ENCODE measurements at places on chromosomes 6 and 20. TPM values are rescaled to one million over a fixed set of nuclear protein-coding genes. Genes with fewer than 3 reads are reported as not detected.

DNA sequence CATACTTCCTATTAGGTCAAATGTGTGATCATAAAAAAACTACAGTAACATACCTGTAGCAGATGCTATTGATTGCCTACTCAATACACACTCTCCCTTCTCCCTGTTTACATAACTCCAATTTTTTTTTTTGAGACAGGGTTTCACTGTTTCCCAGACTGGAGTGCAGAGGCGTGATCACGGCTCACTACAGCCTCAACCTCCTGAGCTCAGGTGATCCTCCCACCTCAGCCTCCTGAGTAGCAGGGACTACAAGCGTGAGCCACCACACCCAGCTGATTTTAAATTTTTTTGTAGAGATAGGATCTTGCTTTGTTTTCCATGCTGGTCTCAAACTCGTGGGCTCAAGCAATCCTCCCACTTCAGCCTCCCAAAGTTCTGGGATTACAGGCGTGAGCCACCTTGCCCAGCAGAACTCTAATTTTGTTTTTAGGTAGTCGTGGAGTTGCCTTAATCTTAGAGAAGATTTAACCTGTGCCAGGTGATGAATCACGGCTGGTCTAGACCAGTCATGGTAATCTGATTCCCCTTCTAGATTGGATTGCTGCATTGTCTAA, 14.0 kb upstream of the KIF3B start:
- DNase-seq = no peak

DNA sequence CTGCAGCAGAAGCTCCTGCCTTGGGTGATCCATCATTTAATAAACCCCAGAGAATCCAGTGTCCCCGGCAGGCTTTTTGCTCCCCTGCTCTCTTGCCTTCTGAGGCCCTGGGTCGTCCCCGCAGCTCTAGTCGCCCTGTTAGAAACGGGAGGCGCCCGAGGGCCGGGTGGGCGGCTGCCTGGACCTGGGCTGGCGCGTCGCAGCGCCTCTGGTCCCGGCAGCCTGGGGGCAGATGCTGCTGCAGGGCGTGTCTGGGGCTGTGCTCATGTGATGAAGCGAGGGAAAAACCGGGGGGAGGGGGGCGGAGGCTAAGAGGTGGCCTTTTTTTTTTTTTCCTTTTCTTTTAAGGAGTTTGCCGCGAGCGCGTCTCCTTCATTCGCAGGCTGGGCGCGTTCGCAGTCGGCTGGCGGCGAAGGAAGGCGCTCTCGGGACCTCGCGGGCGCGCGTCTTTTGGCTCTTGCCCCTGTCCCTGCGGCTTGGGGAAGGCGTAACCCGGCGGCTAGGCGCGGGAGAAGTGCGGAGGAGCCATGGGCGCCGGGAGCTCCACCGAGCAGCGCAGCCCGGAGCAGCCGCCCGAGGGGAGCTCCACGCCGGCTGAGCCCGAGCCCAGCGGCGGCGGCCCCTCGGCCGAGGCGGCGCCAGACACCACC, 394 bp downstream of the AKAP12 start:
- peak; percentile 92 for DNase-seq

- no peak for DNase-seq
Observed at GRCh38 chr6:91540902-91541301, 954.0 kb upstream of the MAP3K7 start.

DNA sequence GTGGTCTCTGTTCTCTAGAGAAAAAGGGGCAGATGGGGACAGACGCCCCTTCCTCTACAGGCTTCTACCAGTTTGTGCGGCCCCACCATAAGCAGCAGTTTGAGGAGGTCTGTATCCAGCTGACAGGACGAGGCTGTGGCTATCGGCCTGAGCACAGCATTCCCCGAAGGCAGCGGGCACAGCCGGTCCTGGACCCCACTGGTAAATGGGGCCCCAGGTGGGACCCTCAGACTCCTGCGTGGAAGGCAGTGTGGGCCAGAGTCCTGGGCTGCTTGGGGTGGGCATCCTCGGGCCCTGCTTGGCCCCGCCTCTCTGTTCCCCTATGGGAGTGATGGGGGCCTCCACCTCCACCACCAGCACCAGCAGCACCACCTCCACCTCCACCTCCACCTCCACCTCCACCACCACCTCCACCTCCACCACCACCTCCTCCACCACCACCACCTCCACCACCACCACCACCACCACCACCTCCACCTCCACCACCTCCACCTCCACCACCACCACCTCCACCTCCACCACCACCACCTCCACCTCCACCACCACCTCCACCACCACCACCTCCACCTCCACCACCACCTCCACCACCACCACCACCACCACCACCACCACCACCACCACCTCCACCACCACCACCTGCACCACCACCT, 3.2 kb upstream of the TNFRSF6B start:
- no peak for DNase-seq

DNA sequence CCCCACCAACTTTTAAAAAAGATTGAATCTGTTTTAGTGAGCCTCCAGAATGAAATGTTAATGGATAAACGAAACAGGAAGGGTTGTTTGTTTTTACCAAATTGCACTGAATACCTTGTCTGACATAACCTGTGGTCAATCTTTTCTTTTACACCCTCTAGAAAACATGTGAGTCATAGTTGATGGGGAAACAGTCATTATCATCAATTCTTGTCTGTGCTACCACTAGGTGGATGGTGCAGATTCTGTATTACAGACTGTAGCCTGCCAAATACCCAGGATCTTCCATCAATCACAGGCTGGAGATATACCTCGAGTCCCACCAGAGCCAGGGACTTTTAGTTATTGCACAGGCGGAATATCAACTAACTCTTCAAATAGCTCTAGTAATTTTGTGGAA, 29.5 kb upstream of the PKIB start:
- no peak for DNase-seq

DNA sequence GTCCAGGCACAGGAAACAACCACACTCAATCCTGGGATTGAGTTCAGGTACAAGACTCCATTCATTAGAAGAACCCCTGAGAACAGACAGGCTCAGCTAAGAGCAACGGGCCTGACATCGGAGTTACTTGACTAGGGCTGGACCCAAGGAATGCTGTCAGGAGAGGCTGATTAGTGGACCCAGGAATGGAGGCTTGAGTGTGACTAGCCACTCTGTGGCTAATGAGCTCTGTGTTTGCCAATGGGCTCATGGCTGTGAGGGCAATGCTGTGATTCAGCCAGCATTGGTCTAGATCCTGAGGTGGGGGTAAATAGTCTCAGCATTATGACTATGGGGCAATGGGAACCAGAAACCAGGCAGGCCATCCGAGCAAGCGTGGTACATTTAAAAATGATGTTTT, 71.8 kb downstream of the RIOK1 start:
- DNase-seq = no peak

DNA sequence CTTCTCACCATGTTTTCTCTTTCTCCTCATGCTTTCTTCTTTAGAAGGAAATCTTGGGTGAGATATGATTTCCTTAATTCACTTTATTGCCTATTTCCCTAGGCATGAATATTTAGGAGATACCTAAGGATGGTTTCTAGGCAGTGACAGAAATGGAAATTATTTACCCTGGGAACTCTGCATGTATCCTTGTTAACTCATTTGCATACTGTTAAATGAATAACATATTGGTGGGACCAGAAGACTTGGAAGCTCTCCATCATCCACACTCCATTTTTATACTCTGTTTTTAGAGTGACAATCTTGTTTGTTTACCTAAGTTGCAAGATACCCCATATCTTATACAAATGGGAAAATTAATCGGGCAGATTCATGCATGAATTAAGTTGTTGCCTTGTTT, 285.7 kb downstream of the RNF144B start:
- no peak for DNase-seq

DNA sequence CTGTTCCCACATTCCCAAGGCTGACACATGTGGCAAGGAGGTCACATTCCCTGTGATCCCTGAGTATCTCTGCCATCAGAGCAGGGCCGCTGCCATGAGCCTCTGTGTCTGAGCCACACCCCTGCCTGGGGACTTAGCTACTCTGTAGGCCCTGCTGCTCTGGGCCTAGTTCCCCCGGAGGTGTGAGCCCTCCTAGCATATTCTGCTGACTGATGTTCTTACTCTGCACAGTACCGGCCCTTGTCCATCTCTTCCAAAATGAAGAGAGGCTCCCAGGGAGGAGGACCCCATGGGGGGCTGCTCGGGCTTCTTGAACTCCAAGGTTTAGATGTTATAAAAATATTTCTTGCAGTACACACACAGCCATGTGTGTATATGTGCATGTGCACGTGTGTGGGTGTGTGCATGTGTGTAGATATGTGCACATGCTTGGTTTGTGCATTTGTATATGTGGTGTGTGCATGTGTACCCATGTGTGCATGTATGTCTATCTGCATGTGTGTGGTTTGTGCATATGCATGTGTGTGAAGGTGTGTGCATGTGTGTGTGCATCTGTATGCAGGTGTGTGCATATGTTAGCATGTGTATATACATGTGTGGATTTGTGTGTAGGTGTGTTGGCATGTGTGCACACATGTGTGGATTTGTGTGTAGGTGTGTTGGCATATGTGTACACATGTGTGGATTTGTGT, 101.2 kb downstream of the ERMARD start:
- no peak for DNase-seq

DNA sequence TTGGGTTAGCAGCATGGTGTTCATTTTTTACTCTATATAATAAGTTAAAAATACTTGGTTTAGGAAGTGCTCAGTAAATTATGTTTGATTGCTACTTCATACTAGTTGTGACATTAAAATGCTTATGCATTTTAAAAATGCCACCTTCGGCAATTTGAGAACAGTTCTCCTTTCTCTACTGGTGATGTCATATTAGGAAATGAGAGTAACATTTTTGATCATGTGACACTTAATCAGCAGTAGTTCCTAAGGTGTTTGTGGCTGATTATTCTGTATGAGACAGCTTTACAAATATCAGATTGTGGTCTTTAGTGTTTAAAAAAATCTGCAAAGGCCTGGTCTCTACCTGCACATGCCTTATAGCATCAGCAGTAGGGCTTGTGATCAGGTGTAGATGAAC, 4.4 kb downstream of the GZF1 start:
- DNase-seq = no peak

- DNase-seq = no peak
Observed at GRCh38 chr6:105326216-105326615, 76.7 kb downstream of the PREP start.

GRCh38 chr6:106614166-106614565, 15.1 kb downstream of the RTN4IP1 start:
- DNase-seq = no peak

DNA sequence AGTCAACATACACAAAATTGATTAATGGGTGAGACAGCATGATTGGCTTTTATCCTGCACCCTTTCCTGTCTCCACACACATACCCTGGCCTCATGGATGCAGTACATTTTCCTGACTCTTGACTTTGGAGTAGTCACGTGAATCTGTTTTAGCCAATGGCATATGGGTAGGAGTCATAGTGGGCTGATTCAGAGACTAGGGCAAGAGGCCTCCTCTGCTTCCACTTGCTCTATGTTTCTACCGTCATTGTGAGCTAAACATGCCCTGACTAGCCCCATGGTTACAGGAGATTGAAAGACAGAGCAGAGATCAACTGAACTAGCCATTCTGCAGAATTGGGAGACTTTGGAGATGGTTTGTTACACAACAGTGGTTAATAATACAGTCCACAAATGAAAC, 850.0 kb downstream of the DHX35 start:
- no peak for DNase-seq

DNA sequence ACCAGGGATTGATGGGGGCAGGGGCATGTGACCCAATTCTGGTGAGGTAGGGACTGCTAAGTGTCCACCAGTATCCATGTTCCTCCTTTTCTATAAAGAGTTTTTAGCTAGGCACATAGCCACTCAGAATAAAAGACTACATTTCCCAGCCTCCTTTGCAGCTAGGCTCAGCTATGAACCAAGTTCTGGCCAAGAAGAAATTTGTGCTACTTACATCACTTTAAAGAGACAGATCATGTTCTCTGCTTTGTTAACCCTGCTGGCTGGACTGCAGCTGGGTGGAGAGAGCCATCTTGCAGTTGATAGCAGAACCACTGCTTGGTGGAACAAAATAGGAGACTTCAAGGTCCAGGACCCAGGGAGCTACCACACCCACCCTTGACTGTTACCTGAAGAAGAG, 5.3 kb upstream of the CCM2L start:
- no peak for DNase-seq

- DNase-seq = no peak
Observed at GRCh38 chr20:58967652-58968429, 13.2 kb upstream of the NELFCD start.

DNA sequence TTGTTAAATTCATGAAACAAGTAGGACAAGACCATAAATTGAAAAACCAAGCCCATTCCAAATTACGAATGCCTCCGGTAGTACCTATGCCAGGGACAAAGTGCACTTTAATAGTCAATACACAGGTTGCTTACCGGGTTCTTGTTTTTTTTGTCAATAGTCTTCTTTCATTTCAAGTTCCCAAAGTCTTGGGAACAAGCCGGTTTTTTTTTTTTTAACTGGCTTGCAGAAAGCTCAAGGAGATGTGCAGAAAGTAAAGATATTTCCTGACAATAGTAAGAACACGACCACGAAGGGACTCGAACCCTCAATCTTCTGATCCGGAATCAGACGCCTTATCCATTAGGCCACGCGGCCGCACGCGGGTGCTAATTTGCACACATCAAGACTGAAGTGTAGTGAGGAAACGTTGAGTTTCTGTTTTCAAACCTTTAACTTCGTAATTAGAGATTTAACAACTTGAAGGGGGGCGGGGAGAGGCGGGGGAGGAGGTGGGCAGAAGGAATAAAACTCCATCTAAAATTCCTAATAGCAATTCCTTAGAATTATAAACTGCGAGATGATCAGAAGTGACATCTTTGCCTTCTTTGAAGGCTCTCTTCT, 181.0 kb downstream of the TRIM27 start:
- no peak for DNase-seq

DNA sequence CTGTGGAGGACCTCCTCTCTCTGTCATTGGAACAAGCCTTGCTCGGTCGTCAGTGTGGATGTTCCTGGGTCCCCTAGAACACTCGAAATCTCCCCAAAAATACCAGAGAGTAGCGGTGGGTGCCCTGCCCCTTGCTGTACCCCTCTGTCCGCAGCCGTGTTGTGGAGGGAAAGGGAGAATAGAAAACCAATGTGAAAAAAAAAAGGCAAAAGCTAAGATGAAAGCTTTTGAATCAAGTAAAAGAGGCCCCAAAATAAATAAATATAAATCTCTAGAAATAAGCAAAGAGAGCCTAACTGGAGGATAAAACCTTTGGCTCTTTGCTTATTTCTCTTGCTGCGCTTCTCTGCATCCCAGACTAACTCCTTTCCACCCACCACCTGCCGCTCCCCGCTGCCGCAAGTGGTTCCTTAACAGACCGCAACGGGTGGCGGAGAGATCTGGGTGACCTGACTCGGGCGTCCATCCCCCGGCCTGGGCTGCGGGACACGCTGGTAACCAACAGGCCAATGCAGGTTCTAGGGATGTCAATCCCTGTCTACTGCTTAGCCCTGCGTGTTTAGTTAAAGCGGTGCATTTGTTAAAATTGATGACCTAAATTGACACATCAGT, 110.0 kb downstream of the GPX5 start:
- DNase-seq = no peak

The ADIG gene
- not detected for polyA plus RNA-seq

The HLA-DQA1 gene
- 44.8 TPM for polyA plus RNA-seq

The FOXC1 gene
- polyA plus RNA-seq = 6.5 TPM

The C20orf96 gene
- 11.7 TPM for polyA plus RNA-seq

The RPS6KA2 gene
- 24.4 TPM for polyA plus RNA-seq

The FOXA2 gene
- polyA plus RNA-seq = not detected

The HSD17B8 gene
- 10.3 TPM for polyA plus RNA-seq

The TINAG gene
- polyA plus RNA-seq = not detected

The ROMO1 gene
- 195 TPM for polyA plus RNA-seq

The DEFB127 gene
- not detected for polyA plus RNA-seq

The ANKEF1 gene
- 3.6 TPM for polyA plus RNA-seq

Data from ovary (tissue), 10 donors.